ENCODE measurements at places on chromosomes 4 and X.

DNA sequence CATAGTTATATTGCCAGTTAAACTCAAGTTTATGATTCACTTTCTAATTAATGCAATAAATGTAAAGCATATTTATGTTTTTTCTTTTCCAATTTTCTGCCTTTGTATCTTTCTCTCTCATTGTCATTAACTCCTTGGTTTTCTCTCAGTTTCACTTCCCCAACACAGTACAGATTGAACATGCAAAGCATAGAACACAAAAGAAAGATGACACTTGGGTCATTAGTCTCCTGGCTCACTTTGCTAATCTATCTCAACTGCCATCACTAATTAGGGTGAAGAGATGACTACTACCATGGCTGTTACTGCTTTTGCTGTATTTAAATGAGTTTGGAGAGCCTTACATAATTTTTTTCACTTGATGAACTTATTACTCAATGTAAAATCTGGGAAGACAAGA, 12.3 kb upstream of the NAA11 start:
- DNase-seq: no peak

GRCh38 chr4:76058888-76059426, 15.6 kb upstream of the ART3 start:
- no peak for DNase-seq

GRCh38 chrX:27842859-27843258, 35.1 kb downstream of the MAGEB10 start:
- no peak for DNase-seq

GRCh38 chr4:113371111-113371510, 321.7 kb downstream of the ANK2 start:
- DNase-seq: no peak

GRCh38 chrX:103739421-103739820, 28.7 kb downstream of the TMEM31 start:
- DNase-seq: no peak

GRCh38 chrX:47707031-47707780, 48.2 kb upstream of the UXT start:
- DNase-seq: no peak

- DNase-seq: no peak
These were observed 222.3 kb downstream of the FAM47A start for GRCh38 chrX:33909836-33910235.

DNA sequence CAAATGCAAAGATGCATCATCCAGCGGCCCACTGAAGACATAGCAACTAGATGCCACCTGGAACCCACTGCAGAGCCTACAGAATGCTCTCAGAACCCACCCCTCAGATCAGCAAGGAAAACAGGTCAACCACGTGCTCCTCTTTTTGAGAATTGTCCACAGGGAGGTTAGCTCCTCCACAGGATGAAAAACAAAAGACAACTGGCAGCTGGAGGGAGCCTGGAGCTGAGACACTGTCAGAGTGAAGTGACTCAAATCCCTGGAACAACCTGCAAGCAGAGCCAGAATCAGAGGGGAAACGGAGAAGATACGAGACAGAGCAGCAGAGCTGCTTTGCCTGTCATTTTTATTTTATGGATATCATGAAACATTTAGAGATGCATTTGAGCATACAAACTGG, 277.6 kb downstream of the GASK1B start:
- no peak for DNase-seq

- no peak for DNase-seq
These were observed 595.6 kb upstream of the TENM3 start for GRCh38 chr4:181647396-181648147.

- DNase-seq: no peak
These were observed 27.2 kb downstream of the SYTL4 start for GRCh38 chrX:100704581-100705203.

DNA sequence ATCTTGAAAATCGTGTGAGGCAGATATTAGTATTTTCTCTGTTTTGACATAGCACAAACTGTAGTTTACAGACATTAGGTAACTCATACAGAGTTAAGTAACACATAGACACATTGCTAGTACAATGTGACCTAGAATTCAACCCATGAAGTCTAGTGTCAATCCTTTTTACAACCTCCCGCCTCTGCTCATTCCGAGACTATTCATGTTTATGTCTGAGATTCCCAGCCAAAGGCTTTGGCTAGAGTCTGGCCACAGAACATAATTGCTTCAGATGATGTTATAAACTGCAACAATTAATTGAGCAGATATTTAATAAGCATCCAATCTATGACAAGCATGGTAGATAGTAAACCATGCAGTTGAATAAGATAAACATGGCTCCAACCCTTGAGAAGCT, 841.0 kb downstream of the STIM2 start:
- no peak for DNase-seq

- DNase-seq: no peak
These were observed 45.5 kb downstream of the CLNK start for GRCh38 chr4:10639100-10639499.

- DNase-seq: no peak
These were observed 5.1 kb downstream of the CD40LG start for GRCh38 chrX:136652822-136653723.

- no peak for DNase-seq
These were observed 114.4 kb downstream of the LAS1L start for GRCh38 chrX:65420154-65420553.

DNA sequence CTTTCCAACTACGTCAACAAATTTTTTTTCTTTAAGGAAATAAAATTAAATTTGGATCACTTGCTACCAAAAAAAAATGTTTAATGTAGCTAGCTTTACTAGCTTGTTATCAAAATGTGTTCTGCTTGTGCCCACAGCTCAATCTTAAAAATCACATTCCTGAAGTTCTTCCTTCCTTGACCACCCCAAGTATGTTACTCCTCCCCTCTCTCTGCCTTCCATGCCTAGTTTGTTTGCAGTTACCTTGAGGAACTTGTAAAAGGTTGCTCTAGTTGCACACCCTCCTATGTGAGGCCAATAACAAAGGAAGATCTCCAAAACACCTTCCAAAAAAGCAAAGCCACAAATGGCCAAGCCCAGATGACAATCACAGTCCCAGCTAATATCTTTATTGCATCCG, 19.6 kb upstream of the TMEM184C start:
- no peak for DNase-seq

DNA sequence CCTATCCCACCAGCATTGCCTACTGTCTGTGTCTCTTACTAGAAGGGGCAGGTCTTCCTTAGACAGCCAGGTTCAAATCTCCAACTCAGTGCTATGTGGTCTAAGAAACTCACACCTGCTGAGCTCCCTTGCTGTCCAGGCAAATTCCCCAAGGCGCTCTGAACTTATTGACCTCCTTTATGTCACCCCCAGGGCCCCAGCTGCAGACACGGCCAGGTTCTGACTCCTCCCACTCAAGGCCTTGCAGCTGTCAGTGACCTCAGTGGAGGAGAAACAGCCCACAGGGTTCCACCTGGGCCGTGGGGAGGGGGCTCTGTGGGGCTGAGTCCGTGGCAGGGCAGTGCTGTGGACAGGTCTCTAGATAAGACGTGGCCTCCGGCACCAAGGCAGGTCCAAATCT, 42.1 kb upstream of the PSAPL1 start:
- DNase-seq: no peak

GRCh38 chr4:89829470-89830138, 7.4 kb downstream of the SNCA start:
- DNase-seq: peak; percentile 5

DNA sequence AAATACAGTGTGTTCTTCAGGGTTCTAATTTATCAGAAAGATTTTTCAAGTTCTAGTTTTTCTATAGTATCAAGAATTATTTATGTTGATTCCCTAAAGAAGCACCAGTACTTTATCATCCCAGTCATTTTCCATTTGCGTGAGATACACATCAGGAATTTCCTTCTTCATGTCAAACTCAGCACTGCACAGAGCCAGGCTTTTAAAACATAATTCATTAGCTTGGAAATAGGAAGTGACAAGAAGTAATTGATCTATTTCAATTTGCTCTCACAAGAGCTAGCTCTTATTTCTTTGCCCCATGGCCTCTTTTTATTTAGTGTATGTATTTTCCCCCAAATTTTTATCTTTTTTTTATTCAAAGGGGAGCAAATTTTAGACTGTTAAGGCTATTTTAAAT, 13.0 kb upstream of the SLC10A4 start:
- no peak for DNase-seq

- DNase-seq: no peak
These were observed 115.3 kb downstream of the HS3ST1 start for GRCh38 chr4:11313157-11313943.

- no peak for DNase-seq
These were observed 28.4 kb downstream of the WFS1 start for GRCh38 chr4:6298035-6298434.

- no peak for DNase-seq
These were observed 93.9 kb downstream of the NXF2B start for GRCh38 chrX:102345916-102346315.

DNA sequence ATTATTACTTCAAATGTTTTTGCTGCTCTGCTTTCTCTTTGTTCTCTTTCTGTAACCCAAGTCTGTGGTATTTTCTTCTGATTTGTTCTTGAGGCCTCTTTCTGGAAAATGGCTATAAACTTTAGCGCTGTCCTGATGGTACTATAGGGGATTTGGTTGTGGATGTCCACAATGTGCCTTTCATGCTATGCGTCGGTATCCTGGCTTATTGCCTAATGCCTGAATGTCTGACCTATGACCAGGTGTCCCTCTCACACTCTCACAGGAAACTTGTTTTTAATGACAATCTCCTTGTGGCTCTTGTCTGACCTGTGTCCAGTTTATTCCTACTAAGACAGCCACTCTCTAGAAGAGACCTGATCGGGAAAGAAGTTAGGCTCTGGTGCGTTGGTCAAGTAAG, 222.4 kb upstream of the NR3C2 start:
- DNase-seq: no peak

- no peak for DNase-seq
These were observed 46.7 kb downstream of the CFAP299 start for GRCh38 chr4:80382090-80382832.

DNA sequence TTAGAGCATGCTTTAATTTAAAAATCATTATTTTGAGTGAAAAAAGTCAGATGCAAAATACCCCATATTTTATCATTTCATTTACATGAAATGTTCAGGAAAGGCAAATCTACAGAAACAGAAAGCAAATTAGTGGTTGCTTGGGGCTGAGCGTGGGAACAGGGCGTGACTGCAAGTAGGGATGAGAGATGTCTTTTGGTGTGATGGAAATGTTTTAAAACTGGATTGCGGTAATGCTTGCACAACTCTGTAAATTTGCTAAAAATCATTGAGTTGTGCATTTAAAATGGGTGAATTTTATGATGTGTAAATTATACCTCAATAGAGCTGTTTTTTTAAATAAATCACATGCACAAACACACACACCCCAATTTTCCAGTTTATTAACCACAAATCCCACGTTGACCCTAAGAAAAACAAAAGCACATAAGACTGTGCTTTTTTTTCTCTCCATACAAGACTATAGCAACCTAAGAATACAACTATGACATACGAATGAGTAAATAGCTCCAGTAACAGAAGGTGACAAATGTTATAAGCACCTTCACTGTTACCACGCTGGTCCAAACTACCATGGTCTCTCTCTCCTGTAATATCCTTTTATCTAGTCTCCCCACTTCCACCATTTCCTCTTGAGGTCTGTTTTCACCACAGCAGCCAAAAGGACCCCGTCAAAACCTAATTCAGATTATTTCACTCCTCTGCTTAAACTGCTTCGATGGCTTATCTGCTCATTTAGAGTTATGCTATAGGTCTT, 37.2 kb downstream of the FRMD7 start:
- no peak for DNase-seq

- no peak for DNase-seq
These were observed 670.7 kb downstream of the PCDH7 start for GRCh38 chr4:31390849-31391248.

- DNase-seq: no peak
These were observed 5.1 kb downstream of the GRIPAP1 start for GRCh38 chrX:48996969-48997368.

Measured in GF-D8 (cell line).